ENCODE measurements at places on chromosomes 12 and 14.
A peak's percentile ranks its signal among the peaks of the same experiment; 100 is the strongest.

- no peak for DNase-seq
Measured at GRCh38 chr12:24921251-24922038, 27.5 kb downstream of the BCAT1 start.

DNA sequence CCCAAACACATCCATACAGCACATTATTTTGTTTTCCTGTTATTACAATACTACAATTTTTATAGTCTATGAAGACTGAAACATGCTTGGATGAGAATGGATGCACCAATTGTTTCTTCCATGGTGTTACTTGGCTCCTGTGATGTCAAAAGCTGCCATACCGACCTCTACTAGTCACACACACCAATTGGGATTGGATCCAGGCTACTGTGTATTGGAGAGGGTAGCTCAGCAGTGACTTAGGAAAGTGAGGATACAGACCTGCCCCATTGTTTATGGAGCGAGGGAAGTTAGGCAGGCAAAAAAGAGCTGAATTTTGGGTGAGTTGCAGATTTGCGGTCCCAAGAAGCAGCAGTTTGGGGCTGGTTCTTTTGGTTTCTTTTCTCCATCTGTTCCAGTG lies 30.8 kb upstream of the AKAP6 start:
- DNase-seq: no peak

- no peak for DNase-seq
Measured at GRCh38 chr14:33943096-33943883, 7.6 kb downstream of the EGLN3 start.

DNA sequence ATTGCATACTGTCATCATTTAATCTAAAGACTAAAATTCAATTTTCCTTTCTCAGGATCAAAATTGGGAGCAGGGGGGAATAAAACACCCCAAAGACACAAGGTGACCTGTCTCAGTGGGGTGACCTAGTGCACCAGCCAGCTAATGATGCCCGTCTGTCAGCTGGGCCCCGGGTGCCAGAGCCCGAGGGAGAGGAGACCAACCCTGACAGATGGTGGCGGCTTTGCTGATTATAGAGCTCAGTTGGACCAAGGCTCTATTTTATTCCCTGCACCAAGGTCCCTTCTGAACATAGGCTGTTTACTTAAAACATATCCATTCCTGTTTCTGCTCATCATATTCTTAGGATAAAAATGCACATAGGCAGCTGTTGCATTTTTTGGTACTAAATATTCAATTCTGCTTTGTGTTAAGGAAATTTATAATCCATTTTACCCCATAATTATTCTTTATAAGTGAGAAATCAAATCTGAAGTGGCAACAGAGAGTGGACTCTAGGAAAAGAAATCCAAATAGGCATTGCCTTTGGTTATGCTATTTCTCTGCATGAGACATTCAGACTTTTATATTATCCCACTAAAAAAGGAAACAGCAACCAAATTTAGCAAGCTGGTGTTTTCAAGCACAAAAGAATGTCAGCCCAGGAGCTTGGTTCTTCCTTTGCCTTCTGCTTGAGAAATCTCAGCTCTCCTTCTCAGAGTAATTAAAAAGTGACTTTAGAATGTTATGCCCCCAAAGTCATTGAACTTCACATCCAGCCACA lies 96.8 kb upstream of the IFNG-AS1 start:
- peak; percentile 57 for DNase-seq

DNA sequence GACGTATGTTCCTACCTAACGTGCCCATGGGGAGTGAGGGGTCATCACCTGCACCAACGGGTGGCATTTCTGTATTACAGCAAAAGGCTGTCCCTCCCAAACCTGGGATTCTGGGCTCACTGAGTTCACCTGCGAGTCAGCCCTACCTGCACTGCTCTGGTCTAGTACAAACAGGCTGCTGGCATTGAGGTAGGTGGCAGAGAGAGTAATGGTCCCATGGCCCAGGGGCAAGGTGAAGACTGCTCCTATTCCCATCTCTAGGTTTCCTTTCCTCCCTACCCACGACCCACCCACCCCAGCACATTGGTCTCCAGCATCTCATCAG lies 421 bp downstream of the SUOX start:
- no peak for DNase-seq

- DNase-seq: no peak
Measured at GRCh38 chr14:94404561-94404960, 16.2 kb upstream of the SERPINA1 start.
